ENCODE measurements at places on chromosomes 1 and 21.

GRCh38 chr21:35119501-35120047, 70.5 kb upstream of the RUNX1 start:
- no peak for DNase-seq

DNA sequence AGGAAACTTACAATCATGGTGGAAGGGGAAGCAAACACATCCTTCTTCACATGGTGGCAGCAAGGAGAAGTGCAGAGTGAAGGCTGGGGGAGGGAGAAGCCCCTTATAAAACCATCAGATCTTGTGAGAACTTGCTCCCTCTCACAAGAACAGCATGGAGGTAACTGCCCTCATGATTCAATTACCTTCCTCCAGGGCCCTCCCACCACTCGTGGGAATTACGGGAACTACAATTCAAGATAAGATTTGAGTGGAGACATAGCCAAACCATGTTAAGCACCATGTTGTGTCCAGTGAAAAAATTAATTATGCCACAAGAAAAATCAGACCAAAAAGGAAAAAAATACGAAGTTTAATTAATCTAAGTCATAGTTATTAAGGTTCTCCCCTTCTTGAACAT, 109.5 kb downstream of the CLDN17 start:
- DNase-seq = no peak

DNA sequence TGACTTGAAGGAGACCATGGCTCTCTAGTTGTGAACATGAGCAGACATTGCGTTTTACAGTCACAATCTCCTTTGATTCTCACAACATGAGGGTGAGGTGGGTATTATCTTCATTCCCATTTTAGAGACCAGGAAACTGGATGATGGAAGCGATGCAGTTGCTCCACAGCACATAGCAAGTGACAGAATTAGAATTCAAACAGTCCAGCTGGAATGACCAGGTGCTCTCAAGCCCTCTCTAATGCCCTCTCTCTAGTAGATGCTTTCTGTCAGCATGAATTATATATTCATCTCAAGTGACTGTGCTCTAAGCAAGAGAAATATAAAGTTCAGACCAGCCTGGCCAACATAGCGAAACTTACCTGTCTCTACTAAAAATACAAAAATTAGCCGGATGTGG, 9.8 kb upstream of the KIF1B start:
- no peak for DNase-seq

GRCh38 chr1:20787840-20788795, 1.0 kb upstream of the HP1BP3 start:
- DNase-seq = no peak

- DNase-seq = no peak
Measured at GRCh38 chr1:14027099-14027498, 327.1 kb downstream of the PRDM2 start.

DNA sequence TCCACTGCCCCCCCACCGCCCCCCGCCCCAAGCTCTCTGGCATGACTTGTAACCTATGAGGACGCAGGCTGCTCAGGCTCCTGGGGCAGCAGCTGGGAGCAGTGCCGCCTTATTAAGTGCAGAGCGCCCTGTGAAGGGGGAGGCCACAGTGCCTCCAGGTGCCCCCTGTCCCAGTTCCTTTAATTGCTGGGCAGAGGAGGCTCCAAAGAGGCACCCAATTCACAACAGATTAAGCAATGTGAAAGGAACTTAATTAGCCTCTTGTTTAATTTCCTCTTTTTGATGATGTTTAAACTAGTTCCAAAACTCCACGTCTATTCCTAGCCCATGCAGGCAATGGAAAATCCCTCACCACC, 3.0 kb downstream of the RXFP4 start:
- DNase-seq = no peak

DNA sequence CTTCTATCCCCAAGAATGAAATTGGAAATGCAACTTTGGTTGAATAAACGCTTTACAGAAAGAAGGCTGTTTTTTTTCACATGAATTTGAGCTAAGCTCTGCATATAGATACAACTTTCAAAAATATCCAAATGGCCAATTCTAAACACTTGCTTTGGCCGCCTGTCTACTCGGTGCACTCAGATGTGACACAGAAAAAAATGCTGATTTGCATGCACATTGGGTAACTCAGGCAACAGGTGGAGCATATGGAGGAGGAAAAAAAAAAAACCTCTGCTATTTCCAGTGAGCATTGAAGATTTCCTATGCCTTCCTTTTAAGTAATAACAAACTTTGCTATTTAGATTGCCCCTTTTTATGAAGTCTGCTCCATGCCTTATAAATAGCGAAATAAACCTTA, 262.5 kb downstream of the GRIK1 start:
- DNase-seq = no peak

DNA sequence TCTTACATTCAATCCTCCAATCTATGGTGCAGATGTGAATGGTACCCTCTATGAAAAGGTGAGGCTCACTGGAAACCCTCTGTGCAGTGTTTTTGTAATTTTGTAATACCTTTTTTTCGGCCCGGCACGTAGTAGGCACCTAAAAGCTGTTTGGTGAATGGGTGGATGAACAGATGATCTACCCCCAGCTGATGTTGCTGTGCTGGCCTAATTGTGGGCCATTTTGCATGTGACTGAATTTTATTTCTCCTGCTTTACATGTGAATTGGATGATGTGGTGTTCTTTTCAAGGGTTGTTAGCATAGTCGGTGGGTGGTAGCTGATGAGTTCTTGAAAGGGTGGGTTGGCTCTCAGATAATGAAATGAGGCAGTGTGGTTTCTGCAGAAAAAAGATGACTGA, 10.4 kb downstream of the KDM4A start:
- DNase-seq = no peak

- no peak for DNase-seq
Measured at GRCh38 chr1:14881775-14882672, 271.5 kb upstream of the TMEM51 start.

DNA sequence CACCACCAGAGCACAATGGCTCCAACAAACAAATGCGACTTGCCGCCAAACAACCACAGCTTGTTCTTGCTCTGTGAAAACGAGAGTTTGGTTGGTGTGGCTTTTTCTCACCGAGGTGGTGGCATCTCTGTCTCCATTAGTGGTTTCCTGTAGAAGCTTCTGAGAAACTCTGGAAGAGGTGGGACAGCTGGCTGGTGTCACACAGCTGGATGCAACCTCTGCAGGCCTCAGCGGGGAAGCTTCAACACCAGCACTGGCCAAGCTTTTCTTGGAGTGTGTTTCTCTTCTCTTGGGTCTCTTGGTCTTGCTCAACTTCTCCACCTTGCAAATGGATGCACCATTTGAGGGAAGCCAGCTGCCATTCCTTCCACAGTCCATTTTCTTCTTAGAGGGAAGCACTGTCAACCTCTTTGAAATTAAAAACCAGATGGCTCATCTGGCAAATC, 124.8 kb downstream of the KCNN3 start:
- DNase-seq = peak; percentile 31

Measured in immature natural killer cell (primary cell).